ENCODE measurements at places on chromosomes 3 and 15.

GRCh38 chr3:54322354-54322753 is 200.0 kb downstream of the CACNA2D3 start:
- no peak for DNase-seq

DNA sequence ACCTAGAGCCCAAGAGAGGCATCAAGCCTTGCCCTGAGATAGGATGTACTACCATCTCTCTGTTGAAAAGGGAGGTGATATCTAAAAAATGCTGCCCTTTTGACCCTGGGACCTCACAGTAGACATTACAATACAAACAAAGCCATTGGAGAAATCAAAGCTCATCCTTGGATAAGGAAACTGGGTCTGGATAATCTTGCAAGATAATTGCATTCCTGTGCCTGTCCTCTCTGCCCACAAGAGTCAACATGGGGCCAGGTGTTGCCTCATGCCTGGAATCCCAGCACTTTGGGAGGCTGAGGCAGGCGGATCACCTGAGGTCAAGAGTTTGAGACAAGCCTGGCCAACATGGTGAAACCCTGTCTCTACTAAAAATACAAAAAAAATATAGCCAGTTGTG is 57.3 kb upstream of the DLG1 start:
- no peak for DNase-seq

- DNase-seq: no peak
These were observed 6.8 kb downstream of the ARHGAP31 start for GRCh38 chr3:119300991-119301391.

DNA sequence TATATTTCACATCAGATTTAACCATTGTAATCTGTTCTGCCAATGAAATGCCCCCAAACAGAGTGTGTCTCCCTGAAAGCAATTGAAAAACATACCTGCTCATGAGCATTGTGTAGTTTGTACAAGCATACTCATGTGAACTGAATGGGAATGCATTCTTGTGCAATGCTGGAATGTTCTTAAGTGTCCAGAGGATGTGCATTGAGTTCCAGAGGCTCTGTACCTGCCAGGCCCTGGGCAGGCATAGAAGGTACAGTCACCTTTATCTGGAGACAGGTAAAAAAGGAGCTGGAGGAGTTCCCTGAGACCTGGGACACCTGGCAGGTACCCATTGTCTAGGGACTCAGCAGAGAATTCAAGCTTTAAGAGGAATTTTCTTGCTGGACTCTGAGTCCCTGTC is 2.8 kb downstream of the MRAS start:
- DNase-seq: no peak

GRCh38 chr15:101600035-101600434 is 52.1 kb downstream of the TM2D3 start:
- DNase-seq: no peak

DNA sequence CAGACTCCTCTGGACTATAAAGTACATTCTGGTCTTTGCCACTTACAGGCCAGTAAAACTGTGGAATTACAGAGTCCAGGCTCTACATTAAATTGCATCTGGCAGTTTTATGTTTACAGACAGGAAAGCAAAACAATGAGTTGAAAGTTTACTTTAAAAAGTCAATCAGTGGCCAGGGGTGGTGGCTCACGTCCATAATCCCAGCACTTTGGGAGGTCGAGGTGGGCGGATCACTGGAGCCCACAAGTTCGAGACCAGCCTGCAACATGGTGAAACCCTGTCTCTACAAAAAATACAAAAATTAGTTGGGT is 53.8 kb downstream of the TM4SF4 start:
- DNase-seq: no peak

DNA sequence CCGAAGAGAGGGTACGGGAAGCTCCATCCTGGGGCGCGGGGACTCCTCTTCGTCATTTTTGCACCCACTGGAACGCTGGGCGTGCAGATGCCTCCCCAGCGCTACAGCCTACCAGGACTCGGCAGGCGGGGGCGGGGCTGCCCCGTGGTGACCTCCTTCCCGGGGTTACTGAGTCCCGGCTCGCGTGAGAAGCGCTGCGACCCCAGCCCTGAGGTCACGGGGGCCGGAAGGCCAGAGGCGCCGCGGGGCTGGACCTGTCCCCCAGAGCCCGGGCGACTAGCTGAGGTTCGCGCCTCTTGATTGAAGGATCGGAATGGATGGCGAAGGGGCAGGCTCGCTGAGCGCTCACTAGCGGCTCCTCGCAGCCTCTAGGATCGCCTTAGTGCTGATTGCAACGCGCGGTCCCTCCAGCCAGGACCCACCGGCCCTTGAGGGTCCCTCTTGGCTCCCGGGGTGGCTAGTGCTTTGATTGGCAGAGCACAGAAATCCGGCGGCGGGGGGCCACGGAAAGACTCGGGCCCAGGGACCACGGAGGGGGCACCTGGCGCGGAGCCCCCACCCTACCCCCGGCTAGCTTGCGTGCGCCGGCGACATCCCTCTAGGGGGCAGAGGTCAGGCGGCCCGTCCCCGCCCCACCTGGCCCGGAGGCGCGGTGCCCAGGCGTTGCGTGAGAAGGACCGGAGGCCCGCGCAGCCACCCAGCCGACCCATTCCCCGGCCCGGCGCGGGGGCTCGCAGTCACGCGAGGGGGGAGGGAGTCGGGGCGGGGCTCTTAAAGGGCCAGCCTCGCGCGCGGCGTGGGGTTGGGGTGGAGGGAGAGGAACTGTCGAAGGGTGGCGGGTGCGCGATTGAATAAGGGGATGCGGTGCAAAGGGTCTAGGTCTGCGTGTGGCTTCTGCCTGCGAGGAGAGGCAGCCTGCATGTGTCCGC is 781 bp upstream of the CYP1A1 start:
- DNase-seq: peak; percentile 23

GRCh38 chr3:172312001-172312400 is 136.3 kb downstream of the GHSR start:
- DNase-seq: no peak

GRCh38 chr15:41968701-41969100 is 3.7 kb downstream of the EHD4 start:
- DNase-seq: no peak

- no peak for DNase-seq
These were observed 90.5 kb downstream of the LRRC3B start for GRCh38 chr3:26713091-26713490.

GRCh38 chr3:121724130-121724529 is 25.4 kb downstream of the GOLGB1 start:
- no peak for DNase-seq

DNA sequence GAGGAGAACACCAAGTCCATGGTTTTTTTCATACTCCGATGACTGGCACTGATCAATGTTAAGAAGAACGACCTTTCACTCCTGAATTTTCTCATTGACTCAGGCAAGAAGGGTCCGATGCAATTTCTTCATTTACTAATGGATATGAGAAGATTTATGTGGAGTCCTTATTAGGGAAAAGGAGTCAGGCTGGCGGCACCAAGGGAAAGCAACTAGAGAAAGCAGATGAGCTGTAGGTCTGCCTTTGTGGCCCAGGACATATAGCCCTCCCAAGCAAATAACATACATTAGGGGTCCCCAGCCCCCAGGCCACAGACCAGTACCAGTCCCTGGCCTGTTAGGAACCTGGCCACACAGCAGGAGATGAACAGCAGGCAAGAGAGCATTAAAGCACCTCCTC is 206.8 kb downstream of the KBTBD8 start:
- DNase-seq: no peak

DNA sequence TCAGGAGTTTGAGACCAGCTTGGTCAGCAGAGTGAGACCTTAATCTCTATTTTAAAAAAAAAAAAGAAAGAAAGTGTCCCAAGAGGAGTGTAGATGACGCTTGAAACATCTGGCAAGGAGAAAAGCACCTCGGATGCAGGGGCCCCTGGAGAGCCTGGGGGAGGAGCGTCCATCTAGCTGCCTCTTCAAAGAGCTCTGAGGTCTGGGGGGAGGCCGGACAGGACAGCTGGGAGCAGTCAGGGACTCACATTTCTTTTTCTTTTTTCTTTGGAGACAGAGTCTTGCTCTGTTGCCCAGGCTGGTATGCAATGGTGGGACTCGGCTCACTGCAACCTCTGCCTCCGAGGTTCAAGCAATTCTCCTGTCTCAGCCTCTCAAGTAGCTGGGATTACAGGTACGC is 3.3 kb upstream of the IDH2 start:
- DNase-seq: no peak

DNA sequence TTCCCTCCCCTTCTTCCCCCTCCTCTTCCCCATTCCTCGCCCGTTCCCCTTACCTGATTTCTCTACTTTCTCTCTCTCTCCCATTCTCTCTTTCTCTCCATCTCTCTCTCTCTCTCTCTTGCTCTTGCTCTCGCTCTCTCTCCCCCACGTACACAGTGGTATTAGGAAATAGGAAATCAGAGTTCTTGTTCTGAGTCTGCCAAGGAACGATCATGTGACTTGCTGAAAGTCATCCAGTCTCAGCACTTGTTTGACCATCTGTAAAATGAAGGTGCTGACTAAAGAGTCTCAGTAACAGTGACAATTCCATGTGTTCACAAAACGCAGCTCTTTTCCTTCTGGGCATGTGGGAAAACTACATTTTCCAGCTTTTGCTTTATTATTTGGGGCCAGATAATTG is 445.0 kb upstream of the TGFBR2 start:
- no peak for DNase-seq

GRCh38 chr3:185365291-185366073 is 2.5 kb downstream of the MAP3K13 start:
- DNase-seq: no peak

- DNase-seq: no peak
These were observed 2.0 kb downstream of the ARPP21 start for GRCh38 chr3:35641331-35641730.

All from germinal center (tissue), 1 donor.